ENCODE measurements at places on chromosomes 4 and X. TPM values are rescaled to one million over a fixed set of nuclear protein-coding genes. Genes with fewer than 3 reads are reported as not detected.

HELT gene
- polyA plus RNA-seq: not detected

TRAM1L1 gene
- not detected for polyA plus RNA-seq

NUDT10 gene
- polyA plus RNA-seq: not detected

FGF2 gene
- not detected for polyA plus RNA-seq

DUSP9 gene
- not detected for polyA plus RNA-seq

SPANXD gene
- polyA plus RNA-seq: not detected

NR3C2 gene
- 8.2 TPM for polyA plus RNA-seq

TRO gene
- 1.0 TPM for polyA plus RNA-seq

ATP2B3 gene
- not detected for polyA plus RNA-seq

MAGEB17 gene
- polyA plus RNA-seq: not detected

- DNase-seq: no peak
Observed at GRCh38 chrX:129310000-129310399, 213.3 kb downstream of the SMARCA1 start.

- no peak for DNase-seq
Observed at GRCh38 chr4:99763635-99764101, 53.0 kb upstream of the DAPP1 start.

DNA sequence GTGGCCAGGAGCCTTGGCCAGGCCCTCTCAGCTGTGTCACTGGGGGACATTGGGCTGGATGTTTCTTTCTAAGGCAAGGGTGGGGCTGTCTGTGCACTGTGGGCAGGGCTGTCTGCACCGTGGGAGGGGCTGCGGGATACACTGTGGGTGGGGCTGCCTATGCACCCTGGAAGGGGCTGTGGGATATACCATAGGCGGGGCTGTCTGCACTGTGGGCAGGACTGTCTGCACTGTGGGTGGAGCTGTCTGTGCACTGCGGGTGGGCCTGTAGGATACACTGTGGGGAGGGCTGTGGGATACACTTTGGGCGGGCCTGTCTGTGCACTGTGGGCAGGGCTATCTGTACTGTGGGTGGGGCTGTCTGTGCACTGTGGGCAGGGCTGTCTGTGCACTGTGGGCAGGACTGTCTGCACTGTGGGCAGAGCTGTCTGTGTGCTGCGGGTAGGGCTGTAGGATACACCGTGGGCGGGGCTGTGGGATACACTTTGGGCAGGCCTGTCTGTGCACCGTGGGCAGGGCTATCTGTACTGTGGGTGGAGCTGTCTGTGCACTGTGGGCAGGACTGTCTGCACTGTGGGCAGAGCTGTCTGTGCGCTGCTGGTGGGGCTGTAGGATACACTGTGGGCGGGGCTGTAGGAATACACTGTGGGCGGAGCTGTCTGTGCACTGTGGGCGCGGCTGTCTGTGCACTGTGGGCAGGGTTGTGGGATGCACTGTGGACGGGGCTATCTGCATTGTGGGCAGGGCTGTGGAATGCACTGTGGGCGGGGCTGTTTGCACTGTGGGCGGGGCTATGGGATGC is 31.1 kb downstream of the ACOX3 start:
- DNase-seq: no peak

- DNase-seq: no peak
Observed at GRCh38 chr4:153296040-153296823, 48.3 kb upstream of the MND1 start.

GRCh38 chrX:80216086-80216485 is 201.5 kb downstream of the TBX22 start:
- DNase-seq: no peak

- no peak for DNase-seq
Observed at GRCh38 chr4:87057835-87058355, 123.1 kb downstream of the AFF1 start.

- DNase-seq: no peak
Observed at GRCh38 chr4:54898056-54898562, 227.3 kb downstream of the KDR start.

DNA sequence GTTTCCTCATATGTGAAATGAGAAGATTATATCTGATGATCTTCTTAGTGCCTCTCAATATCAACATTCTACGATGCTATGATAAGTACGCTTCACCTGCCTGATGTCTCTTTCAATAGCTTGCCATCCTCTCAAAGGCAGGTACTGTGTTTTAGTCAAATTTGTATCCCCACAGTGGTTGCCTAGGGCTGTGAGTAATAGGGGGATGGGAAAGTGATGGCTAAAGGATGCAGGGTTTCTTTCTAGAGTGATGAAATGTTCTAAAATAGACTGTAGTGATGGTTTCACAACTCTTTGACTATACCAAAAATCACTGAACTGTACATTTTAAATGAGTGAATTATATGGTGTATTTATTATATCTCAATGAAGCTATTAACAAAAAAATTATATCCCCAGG is 142.8 kb downstream of the HS6ST2 start:
- no peak for DNase-seq

All from naive thymus-derived CD4-positive, alpha-beta T cell (primary cell).